ENCODE measurements at places on chromosomes 3 and 15. TPM values are rescaled to one million over a fixed set of nuclear protein-coding genes. Genes with fewer than 3 reads are reported as not detected.

The TTLL3 gene
- total RNA-seq: 7.4 TPM

The PDZRN3 gene
- total RNA-seq: not detected

The ZNF385D gene
- 0.79 TPM for total RNA-seq

The CHST2 gene
- 5.9 TPM for total RNA-seq

The MYL3 gene
- not detected for total RNA-seq

The CTXN2 gene
- total RNA-seq: under 0.01 TPM

The CYP1A2 gene
- total RNA-seq: not detected

The UBE2E1 gene
- 120 TPM for total RNA-seq

The RTP1 gene
- total RNA-seq: not detected

The HYKK gene
- 2.6 TPM for total RNA-seq

The RARRES1 gene
- total RNA-seq: 4.9 TPM

All from pulmonary artery endothelial cell (primary cell).